Mucosa of descending colon (tissue), 3 donors: ENCODE measurements at places on chromosomes 6 and 20.

GRCh38 chr6:123803504-123804013 is at the start of gene NKAIN2:
Gene NKAIN2 (plus strand): TSS chr6:123803865.
- no peak for DNase-seq

DNA sequence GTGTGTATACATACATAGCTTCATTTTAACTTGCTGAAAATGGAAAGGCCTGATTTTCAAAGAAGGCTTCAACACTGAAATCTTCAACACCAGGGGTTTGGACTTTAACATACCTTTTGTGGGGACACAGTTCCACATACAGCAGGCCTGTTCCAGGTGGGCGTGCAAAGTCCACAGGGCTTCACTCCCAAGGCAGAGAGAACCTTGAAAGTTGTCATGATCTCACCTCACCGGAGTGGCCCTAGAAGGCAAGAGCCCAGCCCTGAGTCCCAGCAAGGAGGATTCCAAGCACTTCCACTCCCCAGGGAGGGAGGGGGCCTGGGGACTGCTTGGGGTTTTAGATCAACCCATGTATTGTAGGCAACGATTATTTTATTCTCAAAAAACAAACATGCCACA is 47.2 kb downstream of the TMEM242 start:
- no peak for DNase-seq

GRCh38 chr6:144305567-144305966 is 20.4 kb downstream of the UTRN start:
- DNase-seq, result no peak

GRCh38 chr6:1027109-1027794 is 284.6 kb upstream of the FOXQ1 start:
- DNase-seq, result no peak

DNA sequence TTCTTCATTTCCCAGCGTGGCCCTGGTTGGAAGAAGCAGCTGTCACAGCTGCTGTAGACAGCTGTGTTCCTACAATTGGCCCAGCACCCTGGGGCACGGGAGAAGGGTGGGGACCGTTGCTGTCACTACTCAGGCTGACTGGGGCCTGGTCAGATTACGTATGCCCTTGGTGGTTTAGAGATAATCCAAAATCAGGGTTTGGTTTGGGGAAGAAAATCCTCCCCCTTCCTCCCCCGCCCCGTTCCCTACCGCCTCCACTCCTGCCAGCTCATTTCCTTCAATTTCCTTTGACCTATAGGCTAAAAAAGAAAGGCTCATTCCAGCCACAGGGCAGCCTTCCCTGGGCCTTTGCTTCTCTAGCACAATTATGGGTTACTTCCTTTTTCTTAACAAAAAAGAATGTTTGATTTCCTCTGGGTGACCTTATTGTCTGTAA is 292.7 kb downstream of the ESR1 start:
- DNase-seq, result no peak

DNA sequence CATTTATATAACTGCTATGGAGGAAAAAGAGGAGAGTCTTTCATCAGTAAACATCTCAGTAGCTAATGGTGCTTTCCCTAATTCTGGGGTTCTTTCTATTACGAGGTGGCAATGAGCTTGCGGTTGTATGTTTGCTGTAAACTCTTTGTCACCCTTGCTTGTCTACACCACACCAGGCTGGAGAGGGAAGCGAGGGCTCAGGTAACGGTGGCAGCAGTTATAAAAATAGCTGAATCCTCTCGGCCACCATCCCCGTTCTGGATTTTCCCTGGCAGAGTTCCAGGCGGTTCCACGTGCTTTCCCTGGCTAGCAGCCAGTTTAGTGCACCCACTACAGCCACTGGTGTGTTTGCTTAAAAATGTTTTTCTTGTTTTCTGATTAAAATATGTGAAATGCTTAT is 39.0 kb downstream of the MAS1 start:
- no peak for DNase-seq

DNA sequence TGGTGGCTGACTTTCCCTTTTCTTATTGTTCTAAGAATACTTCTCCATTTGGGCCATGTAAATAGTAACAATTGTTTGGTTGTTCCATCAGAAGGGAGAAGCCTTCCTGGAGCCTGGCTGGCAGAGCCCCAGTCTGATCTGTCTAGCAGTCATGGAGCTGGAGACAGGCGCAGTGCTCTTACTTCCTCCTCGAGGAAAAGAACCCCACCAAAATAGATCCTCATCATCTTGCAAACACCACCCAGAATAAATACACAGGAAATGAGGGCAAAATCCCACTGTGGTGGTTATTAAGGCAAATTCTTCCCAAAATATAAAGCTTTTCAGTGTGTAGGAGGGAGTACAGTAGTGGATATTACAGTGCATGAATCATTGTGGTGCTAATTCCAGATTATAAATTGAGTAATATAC is 195.1 kb upstream of the SGK1 start:
- no peak for DNase-seq

GRCh38 chr20:3038454-3038853 is 5.0 kb upstream of the GNRH2 start:
- DNase-seq, result no peak

DNA sequence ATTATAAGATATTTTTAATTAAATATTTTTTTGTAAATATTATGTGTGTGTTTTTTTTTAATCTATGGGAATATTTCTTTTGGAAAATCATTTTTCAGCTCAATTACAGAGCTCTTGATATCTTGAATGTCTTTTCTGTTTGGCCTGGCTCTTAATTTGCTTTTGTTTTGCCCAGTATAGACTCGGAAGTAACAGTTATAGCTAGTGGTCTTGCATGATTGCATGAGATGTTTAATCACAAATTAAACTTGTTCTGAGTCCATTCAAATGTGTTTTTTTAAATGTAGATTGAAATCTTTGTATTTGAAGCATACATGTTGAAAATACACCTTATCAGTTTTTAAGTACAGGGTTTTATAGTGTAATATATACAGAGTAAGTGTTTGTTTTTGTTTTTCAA is 2.6 kb downstream of the ID4 start:
- DNase-seq, result no peak

- DNase-seq, result no peak
Measured at GRCh38 chr20:21154692-21155091, 28.8 kb downstream of the KIZ start.

DNA sequence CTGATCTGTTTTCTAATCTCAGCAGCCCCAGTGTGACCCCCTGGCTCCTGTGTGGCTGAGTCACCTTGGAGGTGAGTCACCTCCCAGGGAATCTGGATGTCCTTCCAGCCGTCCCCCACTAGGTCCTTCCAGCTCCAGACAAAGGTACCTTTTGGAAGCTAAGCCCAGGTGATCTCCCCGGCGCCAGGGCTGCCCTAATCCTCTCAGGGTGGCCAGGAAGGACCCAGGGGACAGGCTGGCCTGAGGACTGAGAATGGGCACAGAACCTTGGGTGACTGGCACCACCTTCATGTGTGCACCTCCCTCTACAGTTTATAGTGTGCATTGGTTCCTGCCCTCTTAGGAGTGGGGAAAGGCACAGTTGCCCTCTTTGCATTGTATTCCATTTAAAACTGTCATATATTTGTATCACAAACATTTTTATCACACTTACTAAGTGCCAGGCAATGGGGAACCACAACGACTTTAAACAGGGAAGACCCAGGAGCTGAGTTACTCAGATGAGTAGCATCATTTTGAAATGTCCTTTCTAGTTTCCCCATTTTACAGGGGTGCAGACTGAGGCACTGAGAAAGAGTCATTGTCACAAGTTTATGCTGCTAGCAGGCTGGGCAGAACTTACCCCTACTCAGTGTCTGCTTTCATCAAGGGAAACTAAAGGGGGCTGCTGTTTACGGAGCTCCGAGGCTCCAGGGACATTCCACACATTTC is 2.6 kb upstream of the BPIFB4 start:
- no peak for DNase-seq

DNA sequence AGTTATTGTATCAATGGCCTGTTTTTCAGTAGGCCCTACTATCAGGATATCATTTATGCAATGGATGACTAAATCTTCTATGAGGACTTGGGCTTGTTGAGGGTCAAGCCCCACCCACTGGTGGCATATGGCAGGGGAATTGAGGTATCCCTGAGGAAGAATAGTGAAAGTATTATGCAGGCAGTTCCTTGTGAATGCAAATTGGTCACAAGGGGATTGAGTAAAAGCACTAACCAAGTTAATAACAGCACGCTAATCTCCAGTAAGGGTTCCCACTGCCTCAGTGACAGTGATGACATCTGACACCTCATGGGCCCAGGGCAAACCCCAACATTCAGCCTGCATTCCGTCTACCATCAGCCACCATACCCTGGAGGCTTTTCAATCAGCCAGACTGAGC is 14.9 kb downstream of the BPIFA1 start:
- no peak for DNase-seq

- no peak for DNase-seq
Measured at GRCh38 chr6:111939902-111940301, 66.7 kb upstream of the FYN start.
